ENCODE measurements at places on chromosomes 5 and 9.

- no peak for DNase-seq
Observed at GRCh38 chr5:111225926-111226325, 1.7 kb downstream of the CAMK4 start.

DNA sequence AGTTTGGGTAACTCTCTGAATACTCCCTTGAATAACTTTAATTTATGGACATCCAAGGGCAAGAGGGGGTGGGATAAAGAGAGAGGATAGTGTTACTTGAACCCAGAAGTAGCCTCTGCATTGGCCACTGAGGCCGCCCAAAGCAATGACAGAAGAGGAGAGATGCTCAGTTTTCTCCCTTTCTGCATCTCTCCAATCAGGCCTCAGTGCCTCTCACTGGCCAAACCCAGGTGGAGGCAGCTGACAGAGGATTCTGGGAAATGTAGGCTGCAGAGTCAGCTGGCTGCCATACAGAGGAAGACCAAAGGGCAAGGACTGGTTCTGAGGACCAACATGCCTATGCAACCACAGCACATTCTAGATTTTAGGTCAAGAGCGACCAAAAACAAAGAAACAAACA, 719.4 kb downstream of the MAT2B start:
- DNase-seq, result no peak

- no peak for DNase-seq
Observed at GRCh38 chr9:94630833-94631232, 8.5 kb downstream of the FBP1 start.

GRCh38 chr9:112720113-112720780, 2.3 kb upstream of the INIP start:
- DNase-seq, result no peak

DNA sequence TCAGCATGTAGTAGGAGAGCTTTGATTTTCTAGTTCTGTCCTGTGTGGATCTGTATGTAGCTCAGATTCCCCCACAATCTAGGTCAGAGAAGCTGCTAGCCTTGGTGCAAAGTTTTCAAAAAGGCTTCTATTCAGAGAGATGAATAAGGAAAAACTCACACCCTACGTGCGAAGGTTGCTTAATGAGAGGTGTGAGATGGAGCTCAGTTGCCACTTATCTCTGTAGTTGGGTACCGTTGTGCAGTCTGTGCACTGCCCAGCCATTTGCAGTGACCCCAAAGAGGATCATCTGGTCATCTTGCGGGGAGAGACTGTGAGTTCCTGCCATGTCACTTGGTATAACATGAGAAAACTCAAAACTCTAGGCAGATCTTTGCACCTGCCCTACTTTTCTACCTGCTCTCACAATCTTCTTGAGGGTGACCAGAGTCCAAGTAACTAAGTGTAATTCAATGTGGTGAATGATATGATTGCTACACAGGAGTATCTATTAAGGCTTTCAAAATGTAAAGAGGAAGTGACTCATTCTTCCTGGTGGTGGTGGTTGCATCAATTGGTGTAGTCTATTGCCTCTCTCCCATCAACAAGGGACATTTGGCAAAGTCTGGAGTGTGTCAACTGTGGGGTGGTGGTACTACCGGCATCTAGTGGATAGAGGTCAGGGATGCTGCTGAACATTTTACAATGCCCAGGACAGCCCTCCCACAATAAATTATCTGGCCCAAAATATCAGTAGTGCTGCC, 65.2 kb downstream of the TMC1 start:
- peak; percentile 33 for DNase-seq

GRCh38 chr5:180829726-180830125, 27.1 kb upstream of the MGAT1 start:
- DNase-seq, result no peak

DNA sequence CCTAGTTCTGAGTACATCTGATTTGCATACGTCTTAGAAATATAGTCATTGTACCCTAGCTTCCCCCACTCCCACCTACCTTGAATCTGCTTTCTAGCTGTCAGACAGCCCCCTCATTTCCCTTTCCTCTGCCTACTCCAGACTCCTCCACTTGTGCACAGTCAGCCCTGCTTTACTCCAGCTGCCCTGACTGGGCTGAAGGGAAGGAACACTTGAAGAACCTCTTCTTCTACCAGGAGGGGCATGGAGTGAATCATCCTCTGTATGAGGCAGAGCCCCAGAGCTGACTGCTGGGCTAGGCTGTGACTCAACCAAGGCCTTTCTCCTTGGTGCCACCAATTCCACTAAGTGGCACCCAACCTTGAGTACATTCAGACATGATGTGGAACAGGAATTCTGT, 18.1 kb upstream of the ZFR start:
- no peak for DNase-seq

DNA sequence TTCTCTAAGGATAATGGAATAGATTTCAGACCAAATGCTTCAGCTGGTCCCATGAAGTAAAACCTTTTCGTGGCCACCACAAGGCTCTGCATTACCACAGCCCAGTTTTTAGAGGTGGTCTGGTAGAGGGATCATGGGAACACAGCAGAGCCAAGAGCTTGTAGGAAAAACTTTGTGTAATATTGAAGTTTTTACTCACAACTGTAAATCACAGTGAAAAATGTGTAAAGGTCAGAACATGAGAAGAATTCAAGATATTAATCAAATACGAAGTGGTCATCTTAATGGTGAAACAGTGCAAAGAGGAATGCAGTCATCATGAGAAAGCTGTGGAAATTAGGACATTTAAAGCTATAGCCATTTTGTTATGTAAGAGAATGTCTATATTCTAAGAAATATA, 197.5 kb downstream of the NPR3 start:
- DNase-seq, result no peak

DNA sequence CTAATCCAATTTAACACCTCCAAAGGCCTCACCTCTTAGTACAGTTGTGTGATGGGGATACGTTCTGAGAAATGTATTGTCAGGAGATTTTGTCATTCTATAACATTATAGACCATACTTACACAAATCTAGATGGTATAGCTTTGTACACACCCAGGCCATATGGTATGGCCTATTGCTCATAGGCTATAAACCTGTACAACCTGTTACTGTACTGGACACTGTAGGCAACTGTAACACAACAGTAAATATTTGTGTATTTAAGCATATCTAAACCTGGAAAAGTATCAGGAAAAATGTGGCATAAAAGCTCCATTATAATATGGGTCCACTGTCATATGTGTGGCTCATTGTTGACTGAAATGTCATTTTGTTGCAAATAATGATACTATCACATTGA, 12.1 kb downstream of the ACER2 start:
- no peak for DNase-seq

GRCh38 chr5:93371893-93372292, 209.1 kb downstream of the NR2F1-AS1 start:
- DNase-seq, result no peak

- DNase-seq, result no peak
Observed at GRCh38 chr9:91160599-91161464, 200.9 kb downstream of the AUH start.

- no peak for DNase-seq
Observed at GRCh38 chr9:78038620-78039300, 7.1 kb upstream of the GNAQ start.

GRCh38 chr5:73120222-73121118, at the start of gene TMEM171:
TSS of gene TMEM171 (plus strand) at chr5:73120575. CDS start at chr5:73123374, 2,799 bp downstream.
- no peak for DNase-seq

- no peak for DNase-seq
Observed at GRCh38 chr9:37967014-37967760, 63.3 kb upstream of the SLC25A51 start.

- peak; percentile 40 for DNase-seq
Observed at GRCh38 chr9:33117306-33117705, 40.8 kb upstream of the SMU1 start.

DNA sequence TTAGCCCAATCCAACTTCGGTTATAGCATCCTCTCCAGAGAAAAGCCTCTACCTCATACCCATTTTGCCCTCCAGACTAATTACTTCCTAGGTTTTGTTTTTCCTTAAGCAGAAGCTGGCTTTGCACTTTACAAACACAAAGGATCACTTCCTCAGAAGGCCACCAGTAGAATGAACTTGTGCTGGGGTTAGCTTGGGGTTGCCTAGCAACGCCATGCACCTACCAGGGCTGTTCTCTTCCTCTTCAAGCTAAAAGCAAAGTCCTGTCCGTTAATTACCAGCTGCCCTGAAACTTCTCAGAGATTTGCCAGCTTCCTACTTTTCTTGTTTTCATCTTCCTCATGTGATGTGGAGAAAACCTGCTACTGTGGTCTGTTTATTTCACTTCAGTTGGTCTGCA, 132.0 kb upstream of the WWC1 start:
- DNase-seq, result no peak

GRCh38 chr9:130666393-130667119, 2.2 kb downstream of the PRDM12 start:
- no peak for DNase-seq

DNA sequence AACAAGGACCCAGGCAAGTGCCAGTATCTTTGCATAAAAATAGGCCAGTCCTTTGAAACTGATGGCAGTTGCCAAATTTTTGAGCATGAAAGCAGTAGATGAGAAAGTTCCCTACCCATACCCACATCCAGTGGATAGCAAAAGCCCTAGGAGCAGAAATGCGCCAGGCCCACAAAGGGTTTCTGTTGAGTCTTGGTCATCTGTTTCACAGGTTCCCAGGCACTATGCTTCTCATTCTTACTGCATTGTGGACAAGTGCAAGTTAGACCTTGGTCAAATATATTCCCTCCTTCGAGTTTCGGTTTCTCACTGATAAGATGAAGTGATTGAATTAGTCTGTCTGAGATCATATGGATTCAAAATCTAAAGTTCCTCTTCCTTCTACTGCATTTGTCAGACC, 152.3 kb downstream of the NR3C1 start:
- no peak for DNase-seq

DNA sequence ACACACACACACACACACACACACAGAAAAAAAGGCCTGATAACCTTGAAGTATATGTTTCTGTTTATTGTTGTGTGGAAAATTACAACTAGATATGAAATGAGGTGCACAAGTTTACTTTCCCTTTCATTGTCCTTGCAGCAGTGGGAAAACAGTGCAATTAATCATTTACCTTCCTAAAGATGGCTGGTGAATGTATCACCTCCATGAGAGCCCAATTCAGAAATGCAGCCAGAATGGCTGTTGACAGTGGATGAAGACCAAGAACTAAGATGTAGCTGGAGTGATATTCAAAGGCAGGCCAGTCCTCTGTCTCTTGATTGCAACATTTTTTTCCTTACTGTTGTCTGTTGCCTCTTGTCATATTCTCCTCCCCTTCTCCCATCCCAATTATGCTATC, 49.6 kb upstream of the EIF4EBP3 start:
- DNase-seq, result no peak

DNA sequence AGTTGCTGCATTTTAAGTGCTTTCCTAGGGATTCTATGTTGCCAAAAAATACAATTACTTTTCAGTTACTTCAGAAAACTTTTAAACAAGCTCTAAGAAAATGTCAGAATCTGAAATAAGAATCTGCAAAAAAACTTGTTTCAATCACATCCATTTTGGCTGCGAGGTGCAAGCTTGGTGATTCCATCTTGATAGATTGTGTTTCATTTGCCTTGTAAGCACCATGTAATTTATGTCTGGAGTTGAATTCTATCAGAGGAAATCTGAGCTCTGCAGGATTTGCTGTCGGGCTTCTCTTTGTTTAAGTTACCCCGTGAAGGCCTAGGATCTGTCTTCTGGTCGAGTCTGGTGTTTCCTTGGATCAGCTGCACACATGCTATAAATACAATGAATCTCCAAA, 40.4 kb upstream of the MAN2A1 start:
- DNase-seq, result no peak

DNA sequence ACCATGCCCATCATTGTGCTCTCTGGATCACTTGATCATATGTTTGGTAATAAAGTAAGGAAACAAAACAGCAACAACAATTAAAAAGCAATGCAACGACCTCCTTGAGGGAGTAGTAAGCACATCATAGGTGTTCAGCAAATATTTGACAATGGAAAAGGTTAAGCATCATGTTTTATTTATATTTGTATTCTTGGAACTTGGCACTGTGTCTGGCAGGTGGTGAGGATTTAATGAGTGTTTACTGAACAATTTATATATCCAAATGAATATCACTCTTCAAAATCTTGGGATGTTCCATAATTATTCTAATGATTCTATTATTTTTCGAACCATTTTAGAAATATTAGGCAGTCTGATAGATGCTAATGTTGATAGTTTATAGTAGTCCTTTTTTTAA, 6.2 kb downstream of the PIP5K1B start:
- no peak for DNase-seq

- no peak for DNase-seq
Observed at GRCh38 chr9:72949918-72950325, 2.9 kb downstream of the ALDH1A1 start.

- DNase-seq, result no peak
Observed at GRCh38 chr5:41182666-41183065, 30.7 kb downstream of the C6 start.

GRCh38 chr9:86598411-86599239, 244.4 kb upstream of the TUT7 start:
- no peak for DNase-seq

GRCh38 chr5:141363952-141364660, at the start of gene PCDHGA5:
TSS of gene PCDHGA5 (plus strand) at chr5:141364162. CDS start at chr5:141364331, 169 bp downstream.
- no peak for DNase-seq

DNA sequence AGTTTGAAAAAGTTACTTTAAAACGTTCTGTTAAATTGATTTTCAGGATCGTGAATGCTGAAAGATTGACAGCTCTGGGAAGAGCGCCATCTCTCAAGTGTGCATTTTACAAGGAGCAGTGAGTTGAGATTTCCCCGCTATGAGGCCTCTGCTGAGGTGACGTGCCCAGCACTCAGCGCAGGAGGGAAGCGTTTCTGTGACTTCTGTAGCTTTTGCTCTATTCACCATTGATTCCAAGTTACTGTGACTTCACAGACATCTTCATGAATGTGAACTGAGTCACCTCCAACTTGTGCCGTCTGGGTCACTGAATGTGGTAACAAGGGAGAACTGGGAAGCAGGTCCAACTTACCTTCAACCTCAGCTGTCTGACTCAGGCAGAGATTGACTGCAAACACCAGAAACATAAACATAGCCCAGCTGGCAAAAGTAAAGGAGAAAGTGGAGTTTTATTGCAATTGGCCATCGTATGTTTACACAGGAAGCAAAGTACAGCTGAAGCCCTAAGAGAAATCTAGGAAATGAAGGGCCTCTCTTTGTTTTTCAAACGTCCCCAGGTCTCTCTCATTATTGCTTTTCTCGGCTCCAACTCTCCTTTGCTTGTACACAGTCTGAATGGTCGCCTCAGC, 428.8 kb upstream of the CLINT1 start:
- peak; percentile 50 for DNase-seq

- no peak for DNase-seq
Observed at GRCh38 chr9:12815888-12816287, 41.1 kb downstream of the LURAP1L start.

- DNase-seq, result no peak
Observed at GRCh38 chr5:90117005-90117404, 292.6 kb downstream of the CETN3 start.
